ENCODE measurements at places on chromosomes 5 and 9. TPM values are rescaled to one million over a fixed set of nuclear protein-coding genes. Genes with fewer than 3 reads are reported as not detected.

- DNase-seq = no peak
Observed at GRCh38 chr5:150399524-150400211, 13.0 kb downstream of the CD74 start.

DNA sequence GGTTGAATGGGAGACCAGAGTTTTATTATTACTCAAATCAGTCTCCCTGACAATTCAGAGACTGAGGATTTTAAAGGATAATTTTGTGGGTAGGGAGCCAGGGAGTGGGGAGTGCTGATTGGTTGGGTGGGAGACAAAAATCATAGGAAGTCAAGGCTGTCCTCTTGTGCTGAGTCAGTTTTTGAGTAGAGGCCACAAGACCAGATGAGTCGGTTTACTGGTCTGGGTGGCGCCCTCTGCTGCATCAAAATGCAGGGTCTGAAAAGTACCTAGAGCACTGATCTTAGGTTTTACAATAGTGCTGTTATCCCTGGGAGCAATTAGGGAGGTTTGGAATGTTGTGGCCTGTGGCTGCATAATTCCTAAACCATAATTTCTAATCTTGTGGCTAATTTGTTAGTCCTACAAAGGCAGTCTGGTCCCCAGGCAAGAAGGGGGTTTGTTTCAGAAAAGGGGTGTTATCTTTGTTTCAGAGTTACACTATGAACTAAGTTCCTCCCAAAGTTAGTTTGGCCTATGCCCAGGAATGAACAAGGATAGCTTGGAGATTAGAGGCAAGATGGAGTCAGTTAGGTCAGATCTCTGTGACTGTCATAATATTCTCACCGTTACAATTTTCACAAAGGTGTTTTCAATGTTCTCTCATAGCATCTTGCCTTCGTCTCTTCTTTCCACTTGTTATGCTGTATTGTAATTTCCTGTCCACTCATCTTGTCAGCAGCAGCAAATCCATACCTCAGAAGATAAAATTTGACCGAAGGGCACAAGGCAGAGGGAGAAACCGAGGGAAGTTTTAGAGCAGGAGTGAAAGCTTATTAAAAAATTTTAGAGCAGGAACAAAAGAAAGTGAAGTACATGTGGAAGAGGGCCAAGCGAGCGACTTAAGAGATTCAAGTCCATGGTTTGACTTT, 59.2 kb upstream of the CLINT1 start:
- peak; percentile 69 for DNase-seq

- DNase-seq = no peak
Observed at GRCh38 chr9:123300554-123300953, 32.2 kb upstream of the STRBP start.

DNA sequence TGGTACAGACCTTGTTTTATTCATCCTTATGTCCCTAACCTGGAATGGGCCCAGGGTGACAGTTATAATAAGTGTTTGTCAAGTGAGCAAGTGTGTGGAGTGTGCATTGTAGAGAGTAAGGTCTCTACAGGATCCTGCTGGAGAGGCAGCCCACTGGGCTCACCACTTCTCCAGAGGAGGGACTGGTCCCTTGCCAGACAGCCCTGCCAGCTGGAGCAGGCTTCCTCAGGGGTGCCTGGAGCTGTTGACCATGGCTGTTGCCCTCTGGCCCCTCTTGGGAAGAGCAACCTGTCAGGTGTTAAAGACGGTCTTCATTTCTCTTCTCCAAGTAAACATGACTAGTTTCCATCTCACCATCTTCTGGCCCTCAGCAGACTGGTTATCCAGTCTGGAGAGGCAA, 20.0 kb downstream of the IRF1 start:
- peak; percentile 29 for DNase-seq

DNA sequence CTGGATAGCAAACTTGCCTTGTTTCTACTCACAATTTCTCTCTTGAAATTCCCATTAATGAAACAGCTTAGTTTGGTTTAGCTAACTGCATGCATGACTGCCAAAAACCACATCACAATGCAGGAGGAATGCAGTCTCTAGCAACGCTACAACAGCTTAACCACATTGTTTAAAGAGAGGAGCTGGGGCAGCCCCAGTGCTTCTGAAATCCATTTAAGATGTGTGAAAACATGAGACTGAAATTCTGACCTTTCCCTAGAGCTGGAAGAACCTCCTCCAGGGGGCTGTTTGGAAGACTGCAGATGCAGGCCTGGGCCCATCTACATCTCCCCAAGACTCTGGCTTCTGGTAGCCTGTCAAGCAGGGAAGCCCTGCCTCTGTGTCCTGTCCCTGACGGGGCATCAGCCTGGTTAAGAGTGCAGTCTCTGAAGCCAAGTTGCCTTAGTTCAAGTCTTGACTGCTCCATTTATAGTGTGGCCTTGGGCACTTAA, 157.1 kb downstream of the ZNF462 start:
- peak; percentile 4 for DNase-seq

DNA sequence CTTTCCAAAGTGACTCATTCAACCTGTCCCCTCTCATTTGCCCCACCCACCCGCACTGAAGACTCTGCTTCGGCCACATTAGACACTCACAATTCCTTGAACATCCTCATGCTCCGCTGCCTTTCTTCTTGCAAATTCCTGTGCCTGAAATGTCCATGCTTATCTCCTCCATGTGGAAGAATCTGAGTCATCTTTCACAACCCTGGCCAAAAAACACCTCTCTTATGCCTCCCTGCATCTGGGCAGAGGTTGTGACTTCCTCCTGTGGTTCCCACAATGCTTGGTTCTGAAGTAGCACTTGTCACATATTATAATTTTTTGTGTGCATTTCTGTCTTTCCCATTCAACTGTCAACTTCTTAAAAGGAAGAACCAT, 238.6 kb downstream of the ENC1 start:
- DNase-seq = no peak

DNA sequence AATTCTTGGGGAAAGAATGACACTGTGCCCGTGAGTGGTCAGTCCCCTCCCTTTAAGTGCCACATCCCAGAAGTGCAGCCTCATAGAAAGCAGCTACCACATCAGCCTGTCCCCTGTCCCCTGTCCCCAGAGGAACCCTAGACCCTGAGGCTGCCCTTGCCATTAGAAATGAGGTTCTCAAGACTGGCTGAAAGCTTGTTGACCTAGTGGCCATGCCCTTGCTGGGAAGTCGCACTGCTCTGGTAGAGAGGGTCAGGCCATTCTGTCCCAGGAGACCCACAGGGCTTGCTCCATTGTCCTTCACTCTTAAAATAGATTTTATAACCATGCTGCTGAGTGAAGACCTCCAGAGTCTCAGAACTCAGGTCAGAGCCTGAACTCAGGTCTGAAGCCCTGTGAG, 184.5 kb downstream of the RGS3 start:
- DNase-seq = no peak

DNA sequence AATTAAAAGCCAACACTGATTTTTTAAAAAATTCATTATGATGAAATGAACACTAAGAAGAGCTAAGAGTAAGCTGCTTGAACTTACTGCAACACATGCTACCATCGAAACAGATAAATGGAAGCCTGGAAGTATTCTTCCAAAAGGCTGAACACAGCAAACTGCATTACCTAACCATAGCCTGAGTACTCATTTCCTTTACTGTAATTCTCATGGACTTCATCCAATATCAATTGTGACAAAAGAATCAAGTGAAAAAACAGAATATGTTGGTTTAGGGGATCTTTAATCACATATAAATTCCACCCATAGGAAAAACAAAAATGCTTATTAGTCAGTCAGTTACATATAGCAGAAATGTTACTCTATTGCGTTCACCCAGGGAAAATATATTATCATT, 68.5 kb downstream of the DROSHA start:
- no peak for DNase-seq

DNA sequence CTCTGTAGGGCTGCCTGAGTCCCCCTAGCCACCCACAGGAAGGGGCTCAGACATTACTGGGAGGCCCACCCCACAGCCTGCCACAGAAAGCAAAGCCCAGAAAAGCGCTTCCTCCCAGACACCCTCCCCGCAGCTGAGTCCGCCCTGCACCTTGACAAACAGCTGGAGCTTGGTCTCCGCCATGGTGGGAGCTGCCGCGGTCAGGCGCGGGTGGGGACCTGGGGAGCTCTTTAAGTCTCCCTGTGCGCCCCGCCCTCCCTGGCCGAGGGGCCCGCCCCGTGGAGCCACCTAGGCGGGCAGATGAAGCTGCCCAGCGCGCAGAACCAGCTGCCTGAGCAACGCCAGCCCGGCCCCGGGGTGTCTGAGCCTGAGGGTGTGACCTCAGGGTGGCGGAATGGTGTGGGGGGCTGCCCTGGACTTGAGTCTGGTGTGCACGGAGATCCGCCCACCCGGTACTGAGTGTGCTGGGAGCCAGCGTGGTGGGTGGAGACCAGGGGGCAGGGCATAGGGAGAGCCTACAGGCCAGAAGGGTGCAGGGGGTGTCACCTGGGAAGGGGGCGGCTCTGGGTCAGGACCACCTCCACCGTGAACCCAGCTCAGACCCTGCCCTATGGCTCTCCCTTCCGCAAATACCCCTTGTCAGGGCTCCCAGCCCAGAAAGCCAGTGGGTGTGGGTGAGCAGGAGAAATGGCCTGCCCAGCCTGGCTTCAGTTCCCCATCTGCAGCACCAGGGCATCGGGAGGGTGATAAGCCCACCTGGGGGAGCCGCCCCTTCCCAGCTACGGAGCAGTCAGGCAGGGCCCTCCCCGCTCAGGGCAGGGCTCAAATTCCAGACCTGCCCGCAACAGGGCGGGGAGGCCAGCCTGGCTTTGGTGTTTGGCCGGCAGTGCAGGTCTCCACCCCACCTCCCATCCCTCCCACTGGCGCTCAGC, at the start of gene CLIC3:
Gene CLIC3, minus strand, starts transcription at position 208 of the 932 bp plus-strand sequence. Its CDS starts 25 bp downstream, at position 183.
- DNase-seq = peak; percentile 81

GRCh38 chr9:82504620-82505019, 516.0 kb downstream of the SPATA31D1 start:
- no peak for DNase-seq

DNA sequence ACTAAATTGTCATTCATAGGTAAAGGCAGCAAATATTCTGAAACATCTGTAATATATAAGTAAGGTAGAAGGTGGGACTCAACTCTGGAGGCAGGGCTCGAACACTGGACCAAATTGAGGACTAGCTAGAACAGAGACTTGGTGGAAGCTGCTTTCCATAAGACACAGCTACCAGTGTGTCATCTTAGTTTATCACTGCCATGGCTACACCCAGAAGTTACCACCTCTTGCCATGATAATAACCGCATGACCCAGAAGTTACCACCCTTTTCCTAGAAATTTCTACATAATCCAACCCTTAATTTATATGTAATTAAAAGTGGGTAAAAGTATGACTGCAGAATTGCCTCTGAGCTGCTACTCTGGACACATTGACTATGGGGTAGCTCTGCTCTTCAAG, 99.7 kb downstream of the STARD4 start:
- no peak for DNase-seq

DNA sequence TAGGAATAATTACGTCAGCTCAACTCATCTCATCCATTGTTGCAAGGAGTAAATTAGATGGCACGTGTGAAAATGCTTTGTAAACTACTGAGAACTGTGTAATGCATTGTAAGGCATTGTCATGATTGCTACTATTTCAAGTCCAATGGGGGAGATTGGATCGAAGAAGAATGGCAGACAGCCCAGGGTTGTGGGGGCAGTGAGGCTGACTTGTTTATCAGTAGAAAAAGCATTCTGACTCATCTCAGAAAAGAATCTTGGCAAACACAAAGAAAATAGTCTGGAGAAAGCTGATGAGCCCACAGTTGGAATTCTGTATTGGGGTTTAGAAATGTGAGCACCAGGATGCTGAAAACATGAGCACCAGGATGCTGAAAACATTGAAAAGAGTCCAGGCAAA, 28.0 kb upstream of the DAP start:
- no peak for DNase-seq

- no peak for DNase-seq
Observed at GRCh38 chr5:117027384-117027783, 452.8 kb upstream of the SEMA6A start.

- DNase-seq = no peak
Observed at GRCh38 chr5:33753704-33754103, 138.1 kb downstream of the ADAMTS12 start.

DNA sequence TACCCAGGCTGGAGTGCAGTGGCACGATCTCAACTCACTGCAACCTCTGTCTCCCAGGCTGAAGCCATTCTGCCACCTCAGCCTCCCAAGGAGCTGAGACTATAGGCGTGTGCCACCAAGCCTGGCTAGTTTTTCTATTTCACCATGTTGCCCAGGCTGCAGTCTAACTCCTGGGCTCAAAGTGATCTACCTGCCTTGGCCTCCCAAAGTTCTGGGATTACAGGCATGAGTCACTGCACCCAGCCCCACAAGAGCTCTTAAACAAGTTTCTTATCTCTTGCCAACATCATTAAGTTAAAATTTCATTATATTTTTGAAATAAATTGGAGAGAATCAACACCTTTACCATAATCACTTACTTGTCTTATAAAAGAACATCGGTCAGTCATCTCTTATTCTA, 280.3 kb downstream of the ARHGEF28 start:
- no peak for DNase-seq

DNA sequence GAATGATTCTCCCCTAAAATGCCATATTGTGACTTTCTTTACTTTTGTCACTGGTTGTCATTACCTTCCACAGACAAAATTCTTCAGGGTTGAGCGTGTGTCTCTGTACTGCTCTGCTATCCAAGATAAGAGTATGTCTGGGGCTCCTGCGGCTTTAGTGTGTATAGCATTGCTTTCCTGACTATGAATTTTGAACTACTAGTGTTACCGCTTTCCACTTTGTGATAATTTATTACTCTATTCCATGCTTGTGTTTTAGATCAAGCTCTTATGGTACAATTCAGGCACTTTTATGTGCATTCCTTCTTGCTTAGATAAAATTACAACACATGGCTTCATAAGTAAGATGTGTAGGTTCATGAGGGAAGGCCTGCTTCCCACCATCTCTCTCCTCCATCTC, 51.5 kb upstream of the MEF2C start:
- no peak for DNase-seq

GRCh38 chr5:93915142-93915553, 173.7 kb upstream of the POU5F2 start:
- DNase-seq = peak; percentile 61

DNA sequence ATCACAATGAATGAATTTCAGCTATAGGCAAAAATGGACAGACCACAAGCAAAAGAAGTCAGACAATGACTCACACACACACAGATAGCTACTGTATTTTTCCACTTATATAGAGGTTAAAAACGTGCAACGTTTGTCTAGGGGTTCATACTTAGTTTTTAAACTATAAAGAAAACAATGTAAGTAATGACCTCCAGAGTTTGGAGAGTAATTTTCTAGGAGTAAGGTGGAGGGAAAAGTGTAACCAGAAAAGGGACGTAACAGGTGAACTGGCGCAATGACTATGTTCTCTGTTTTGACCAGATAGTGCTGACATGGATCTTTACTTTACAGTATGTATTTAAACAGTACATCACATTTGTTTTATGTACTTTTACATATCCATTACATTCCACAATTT, 51.1 kb downstream of the FNIP1 start:
- DNase-seq = no peak

Gene CYSRT1
- total RNA-seq = 0.38 TPM

Gene GFI1B
- total RNA-seq = 0.41 TPM

Gene GAPT
- 1.8 TPM for total RNA-seq

Gene REEP5
- 46.5 TPM for total RNA-seq

Gene GLIPR2
- total RNA-seq = 135 TPM

Gene TPPP
- 0.24 TPM for total RNA-seq

Gene PRR7
- 27.9 TPM for total RNA-seq

Gene GPRIN1
- total RNA-seq = 1.5 TPM

Gene AQP7
- not detected for total RNA-seq

Gene NSMF
- total RNA-seq = 111 TPM

Gene IL3
- total RNA-seq = not detected

Gene DIPK1B
- total RNA-seq = 0.31 TPM

Measured in natural killer cell (primary cell).